Sciatic nerve (tissue), 2 donors: ENCODE measurements at places on chromosomes 12 and 14. TPM values are rescaled to one million over a fixed set of nuclear protein-coding genes. Genes with fewer than 3 reads are reported as not detected.
A peak's percentile ranks its signal among the peaks of the same experiment; 100 is the strongest.

Gene P2RX7
- total RNA-seq = 24.5 TPM

GRCh38 chr12:27615331-27615891 is 80.8 kb upstream of the REP15 start:
- DNase-seq = no peak

Gene OS9
- total RNA-seq = 230 TPM

GRCh38 chr14:66281036-66281776 is 205.0 kb upstream of the CCDC196 start:
- peak; percentile 59 for DNase-seq

GRCh38 chr12:106954462-106955376 is 988 bp upstream of the TMEM263 start:
- peak; percentile 72 for DNase-seq

DNA sequence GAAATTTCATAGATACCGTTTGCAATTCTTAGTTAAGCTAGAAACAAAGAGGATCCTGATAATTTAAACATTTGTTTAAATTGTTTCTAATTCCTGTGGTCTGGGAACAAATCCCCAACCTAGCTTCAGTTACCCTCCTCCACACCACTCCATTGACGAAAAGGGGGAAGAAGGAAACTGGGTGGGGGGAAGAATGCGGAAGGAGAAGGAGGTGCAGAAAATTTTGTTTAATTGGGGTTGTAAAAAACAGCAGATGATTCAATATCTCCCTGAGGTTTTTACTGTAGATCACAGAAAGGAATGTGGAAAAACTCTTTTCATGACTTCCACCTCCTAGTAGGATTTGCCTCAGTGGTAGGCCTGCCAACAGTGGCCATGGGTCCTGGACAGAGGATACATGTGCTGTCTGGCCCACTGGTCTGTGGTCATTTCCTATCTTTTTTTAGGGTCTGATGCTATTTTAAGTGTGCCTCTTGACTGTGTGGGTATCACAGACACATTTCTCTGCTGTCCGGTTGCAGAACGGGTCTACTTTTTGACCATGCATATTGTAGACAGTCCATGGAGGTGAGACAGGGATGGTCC is 122.9 kb upstream of the PCED1B start:
- DNase-seq = no peak
